ENCODE measurements at places on chromosomes 12 and 14. TPM values are rescaled to one million over a fixed set of nuclear protein-coding genes. Genes with fewer than 3 reads are reported as not detected.

The CLEC4D gene
- total RNA-seq: not detected

The CD27 gene
- not detected for total RNA-seq

The GZMH gene
- total RNA-seq: not detected

- DNase-seq: peak; percentile 23
These were observed 10.9 kb downstream of the TCHP start for GRCh38 chr12:109910969-109911348.

DNA sequence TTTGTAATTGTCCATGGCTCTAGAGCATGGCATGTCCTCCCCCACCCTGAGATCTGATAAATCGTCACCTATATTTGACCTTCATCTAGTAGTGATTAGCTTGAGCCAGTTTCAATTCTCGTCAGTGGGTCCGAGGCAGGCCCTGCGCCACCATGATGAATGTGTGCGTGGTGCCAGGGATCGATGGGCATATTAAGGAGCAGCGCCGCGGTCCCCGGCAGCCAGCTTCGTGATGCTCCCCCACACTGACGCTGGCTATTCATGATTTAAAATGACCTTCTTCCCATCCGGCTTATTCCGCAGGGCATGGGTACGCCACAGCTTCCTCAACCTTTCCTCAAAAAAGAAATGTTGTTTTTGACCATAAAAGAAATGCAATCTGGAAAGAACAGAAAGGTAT is 68.0 kb downstream of the SLC25A47 start:
- no peak for DNase-seq

DNA sequence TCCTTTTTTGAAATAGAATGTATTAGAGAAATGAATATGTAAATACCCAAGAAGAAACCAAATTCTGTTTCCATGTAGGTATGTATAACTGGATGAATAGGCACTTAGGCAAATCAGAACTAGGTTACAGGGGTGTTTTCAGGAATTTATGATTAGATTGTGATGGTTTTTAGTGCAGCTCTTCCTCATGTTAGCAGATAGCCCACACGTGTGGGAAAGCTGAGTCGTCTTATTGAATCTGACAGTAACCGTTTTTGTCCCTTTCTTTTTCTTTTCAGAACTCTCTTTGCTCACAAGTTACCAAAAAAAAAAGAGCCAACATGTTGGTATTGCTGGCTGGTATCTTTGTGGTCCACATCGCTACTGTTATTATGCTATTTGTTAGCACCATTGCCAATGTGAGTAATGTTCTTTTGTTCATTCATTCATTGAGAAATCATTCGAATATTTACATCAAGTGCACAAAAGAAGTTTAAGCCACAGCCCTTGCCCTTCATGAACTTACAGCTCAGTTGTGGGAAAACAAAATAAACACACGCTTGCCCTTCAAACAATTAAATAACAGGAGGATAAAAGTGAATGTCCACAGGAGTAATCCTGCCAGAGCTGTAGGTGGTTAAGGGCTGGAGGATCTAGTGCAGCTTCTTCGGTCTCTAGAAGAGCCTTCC is 14.8 kb downstream of the EMP1 start:
- peak; percentile 50 for DNase-seq

DNA sequence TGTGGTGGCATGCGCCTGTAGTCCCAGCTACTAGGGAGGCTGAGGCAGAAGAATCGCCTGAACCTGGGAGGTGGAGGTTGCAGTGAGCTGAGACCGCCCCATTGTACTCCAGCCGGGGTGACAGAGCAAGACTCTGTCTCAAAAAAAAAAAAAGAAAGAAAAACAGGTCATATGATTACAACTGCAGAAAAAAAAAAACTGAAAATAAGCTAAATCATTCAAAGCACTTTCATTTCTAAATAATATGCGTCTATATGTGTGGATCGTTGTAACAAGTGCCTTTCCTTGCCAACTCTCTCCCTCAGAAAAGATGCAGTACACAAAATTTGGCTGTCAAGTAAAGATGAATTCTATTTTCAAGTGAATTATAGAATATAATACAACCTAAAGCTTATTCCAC is 42.4 kb downstream of the ATXN2 start:
- DNase-seq: no peak

DNA sequence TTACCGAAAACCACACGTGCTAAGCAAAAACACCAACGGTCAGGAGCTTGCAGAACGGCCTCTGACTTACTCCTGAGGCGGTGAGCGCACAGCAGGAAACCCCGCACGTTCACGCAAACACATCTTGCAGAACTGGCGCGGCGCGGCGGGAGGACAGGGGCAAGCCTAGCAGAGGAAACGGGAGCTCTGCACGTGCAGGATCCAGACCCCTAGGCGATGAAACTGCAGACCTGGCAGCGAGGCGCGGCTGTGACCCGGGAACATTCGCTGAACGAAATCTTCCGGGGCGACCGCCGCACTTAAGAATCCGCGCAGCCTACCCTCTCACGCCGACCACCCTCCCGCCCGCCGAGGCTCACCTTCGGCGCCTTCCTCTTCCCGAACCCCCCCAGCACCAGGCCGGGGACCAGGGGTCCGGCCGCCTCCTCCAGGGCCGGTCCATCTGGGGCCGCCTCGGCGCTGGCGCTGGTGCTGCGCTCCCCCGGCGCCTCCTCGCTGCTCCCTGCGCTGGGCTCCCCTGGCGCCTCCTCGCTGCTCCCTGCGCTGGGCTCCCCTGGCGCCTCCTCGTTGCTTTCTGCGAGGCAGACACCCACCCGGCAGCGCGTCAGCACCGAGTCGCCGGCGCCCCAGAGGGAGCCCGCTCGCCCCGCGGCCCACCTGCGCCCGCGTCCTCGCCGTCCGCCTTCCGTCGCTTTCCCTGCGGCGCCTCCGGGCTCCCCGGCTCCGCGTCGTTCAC is 615 bp downstream of the DDX51 start:
- DNase-seq: no peak

GRCh38 chr12:116465856-116466255 is 93.3 kb upstream of the MAP1LC3B2 start:
- DNase-seq: no peak

- DNase-seq: no peak
These were observed 38.6 kb upstream of the YY1 start for GRCh38 chr14:100200311-100200710.

The INSM2 gene
- total RNA-seq: not detected

GRCh38 chr12:119373001-119373400 is 38.5 kb downstream of the CCDC60 start:
- no peak for DNase-seq

DNA sequence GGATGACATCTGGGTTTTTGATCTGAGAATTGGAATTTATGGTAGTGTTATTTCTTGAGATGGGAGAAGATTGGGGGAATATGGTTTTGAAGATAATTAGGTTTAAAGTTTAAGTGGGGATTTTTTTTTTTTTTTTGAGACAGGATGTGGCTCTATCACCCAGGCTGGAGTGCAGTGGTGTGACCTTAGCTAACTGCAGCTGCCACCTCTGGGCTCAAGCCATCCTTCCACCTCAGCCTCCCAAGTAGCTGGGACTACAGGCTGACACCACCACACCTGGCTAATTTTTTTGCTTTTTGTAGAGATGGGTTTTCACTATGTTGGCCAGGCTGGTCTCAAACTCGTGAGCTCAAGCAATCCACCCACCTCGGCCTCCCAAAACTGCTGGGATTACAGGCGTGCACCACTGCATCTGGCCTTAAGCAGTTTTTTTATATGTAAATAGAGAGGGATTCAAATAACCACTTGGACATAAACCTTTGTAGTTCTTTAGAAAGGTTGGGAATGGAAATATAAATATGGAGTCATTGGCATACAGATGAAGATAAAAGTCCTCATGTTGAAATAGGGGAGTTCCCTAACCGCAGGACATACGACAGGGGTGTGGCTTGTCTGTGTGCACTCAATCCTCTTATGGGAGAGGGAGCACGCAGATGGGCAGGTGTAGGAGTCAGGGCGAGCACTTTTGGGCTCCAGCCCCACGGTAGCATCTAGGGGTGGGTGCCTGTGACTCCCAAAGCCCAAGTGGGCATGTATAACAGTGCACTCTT is 4.7 kb downstream of the LIN52 start:
- DNase-seq: no peak

DNA sequence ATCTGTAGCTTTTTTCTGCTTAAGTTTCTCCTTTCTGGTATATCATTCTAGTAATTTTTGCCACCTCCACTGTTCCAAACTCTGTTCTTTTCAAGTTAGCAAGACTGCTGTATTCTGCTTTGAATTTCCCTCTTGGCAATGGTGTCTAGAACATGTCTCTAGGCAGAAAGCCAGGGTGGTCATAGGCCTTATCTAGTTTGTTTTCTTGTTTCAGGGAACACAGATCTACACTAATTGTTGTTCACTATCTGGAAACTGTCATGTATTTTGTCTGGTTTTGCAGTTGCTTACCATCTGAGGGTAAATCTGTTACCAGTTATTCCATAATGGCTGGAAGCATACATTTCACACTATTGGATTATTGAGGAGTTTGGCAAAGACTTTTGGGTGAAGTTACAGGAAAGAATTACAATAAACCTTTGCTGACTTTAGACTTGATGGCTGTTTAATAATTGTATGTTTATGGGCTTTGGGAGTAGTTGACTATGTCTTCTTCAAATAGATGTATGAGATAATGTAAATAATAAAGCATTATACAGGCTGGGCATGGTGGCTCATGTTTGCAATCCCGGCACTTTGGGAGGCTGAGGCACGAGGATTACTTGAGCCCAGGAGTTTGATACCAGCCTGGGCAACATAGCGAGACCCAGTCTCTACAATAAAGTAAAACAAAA is 41.4 kb downstream of the FUT8 start:
- DNase-seq: no peak

DNA sequence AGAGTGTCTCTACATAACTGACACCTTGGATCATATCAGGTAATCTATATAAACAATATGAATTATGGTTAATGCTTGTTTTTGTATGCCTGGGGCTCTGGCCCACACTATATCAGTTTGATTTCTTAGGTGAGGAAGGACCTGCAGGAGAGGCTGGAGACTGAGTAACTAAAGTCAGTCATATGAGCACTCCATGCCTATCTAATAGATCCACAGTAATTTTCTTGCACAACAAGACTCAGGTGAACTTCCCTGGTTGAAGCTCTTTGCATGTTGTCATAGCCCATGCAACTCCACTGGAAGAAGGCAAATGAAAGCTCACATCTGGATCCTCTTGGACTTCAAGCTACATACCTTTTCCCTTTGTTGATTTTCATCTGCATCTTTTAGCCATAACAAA is 62.3 kb downstream of the CDK17 start:
- no peak for DNase-seq

DNA sequence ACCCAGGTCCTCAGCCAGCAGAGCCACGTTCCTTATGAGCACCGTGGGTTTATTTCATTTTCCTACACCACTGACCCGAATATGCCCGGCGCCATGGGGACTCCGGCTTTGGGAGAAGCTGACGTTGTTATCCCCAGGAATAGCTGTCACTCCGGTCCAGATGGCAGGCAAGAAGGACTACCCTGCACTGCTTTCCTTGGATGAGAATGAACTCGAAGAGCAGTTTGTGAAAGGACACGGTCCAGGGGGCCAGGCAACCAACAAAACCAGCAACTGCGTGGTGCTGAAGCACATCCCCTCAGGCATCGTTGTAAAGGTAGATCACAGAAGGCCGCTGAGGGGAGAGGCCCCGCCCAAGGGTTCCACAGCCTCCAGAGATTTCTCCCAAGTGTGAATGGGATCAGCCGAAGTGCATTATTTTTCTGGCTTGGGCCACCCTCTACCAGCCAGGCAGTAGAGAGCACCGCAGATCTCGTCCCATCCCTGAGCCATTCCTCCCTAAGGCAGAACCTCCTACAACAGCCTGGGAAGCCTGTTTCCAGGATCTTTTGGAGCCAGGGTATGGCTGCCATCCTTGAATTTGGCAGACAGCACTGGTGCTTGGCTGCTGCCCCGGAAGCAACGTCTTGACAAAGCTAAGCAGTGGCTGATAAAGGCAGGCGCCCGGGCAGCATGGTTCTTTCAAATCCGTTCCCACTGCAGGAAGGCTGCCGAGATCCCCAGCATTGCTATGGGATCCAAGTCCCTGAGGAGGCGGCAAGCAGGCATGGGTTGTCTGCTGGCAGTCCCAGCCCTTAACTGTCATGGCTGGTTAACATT is 17.8 kb downstream of the CDK2AP1 start:
- DNase-seq: no peak

The PPP4R4 gene
- 23.8 TPM for total RNA-seq

DNA sequence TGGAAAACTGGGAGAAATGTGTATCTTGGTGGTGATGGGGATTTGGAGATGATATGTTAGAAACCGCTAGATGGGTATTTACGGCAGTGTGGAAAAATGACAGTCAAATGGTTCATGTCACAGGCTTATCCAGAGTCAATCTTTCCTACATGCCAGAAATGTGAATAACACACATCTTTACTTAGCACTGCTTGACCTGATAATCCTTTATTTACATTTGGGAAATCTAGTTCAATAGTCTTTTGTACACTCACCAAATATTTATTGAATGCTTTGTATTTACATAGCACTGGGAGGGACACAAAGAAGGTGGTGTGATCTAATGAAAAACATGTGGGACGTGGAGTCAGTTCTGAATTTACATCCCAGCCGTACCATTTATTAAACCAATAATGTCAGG is 208.2 kb downstream of the DIO2 start:
- peak; percentile 60 for DNase-seq

GRCh38 chr12:6914246-6914946 is at the start of gene ENO2:
ENO2 (plus strand) TSS chr12:6914580; CDS start chr12:6915833, 1,253 bp downstream.
- DNase-seq: peak; percentile 38

- peak; percentile 36 for DNase-seq
These were observed 369.0 kb downstream of the ATP23 start for GRCh38 chr12:58310368-58310767.

DNA sequence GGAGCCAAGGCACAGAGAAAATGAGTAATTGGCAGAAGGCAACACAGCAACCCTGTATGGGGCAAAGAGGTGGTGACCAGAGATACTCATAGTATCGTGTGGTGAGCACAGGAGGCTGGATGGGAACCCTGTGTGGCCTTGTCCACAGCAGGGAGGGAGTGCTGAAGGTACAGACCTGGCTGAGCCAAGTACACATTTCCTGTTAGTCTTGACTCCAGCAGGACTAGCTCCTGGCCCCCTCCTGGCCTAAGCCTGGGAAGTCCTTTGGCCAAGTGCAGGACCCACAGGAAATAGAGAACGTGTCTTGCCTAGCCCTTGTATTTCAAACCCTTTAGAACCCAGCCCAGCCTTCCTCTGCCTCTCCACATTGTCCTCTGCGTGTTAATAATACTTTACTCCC is 289.8 kb upstream of the PWP1 start:
- no peak for DNase-seq

- DNase-seq: no peak
These were observed 23.5 kb upstream of the NOVA1 start for GRCh38 chr14:26621364-26621763.

DNA sequence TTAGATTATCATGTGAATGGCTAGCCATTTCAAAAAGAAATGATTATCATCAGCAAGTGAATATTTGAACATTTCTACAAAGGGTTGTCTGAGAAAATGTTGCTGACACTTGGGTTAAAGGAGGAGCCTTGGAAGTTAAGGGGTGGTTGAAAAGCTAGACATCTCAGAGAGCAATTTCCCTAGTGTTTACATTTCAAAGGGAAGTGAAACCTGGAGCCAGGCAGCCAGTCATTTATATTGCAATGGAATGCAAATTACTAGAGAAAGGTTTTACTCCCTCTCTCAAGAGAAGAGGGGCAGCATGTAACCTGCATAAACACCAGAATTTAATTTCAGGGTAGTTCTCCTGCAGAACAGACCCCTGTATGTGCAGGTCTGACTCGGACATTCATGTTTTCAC is 279.0 kb downstream of the SLC16A7 start:
- DNase-seq: no peak

The SPX gene
- 6.3 TPM for total RNA-seq

GRCh38 chr12:27771481-27772327 is 8.3 kb upstream of the KLHL42 start:
- DNase-seq: peak; percentile 76

The BDKRB1 gene
- total RNA-seq: 1.0 TPM

- peak; percentile 10 for DNase-seq
These were observed 21.9 kb upstream of the KLC1 start for GRCh38 chr14:103606963-103607668.

The RNASE4 gene
- 4.7 TPM for total RNA-seq

Measured in bronchial epithelial cell (primary cell).